ENCODE measurements at places on chromosomes 2 and 18. TPM values are rescaled to one million over a fixed set of nuclear protein-coding genes. Genes with fewer than 3 reads are reported as not detected.

DNA sequence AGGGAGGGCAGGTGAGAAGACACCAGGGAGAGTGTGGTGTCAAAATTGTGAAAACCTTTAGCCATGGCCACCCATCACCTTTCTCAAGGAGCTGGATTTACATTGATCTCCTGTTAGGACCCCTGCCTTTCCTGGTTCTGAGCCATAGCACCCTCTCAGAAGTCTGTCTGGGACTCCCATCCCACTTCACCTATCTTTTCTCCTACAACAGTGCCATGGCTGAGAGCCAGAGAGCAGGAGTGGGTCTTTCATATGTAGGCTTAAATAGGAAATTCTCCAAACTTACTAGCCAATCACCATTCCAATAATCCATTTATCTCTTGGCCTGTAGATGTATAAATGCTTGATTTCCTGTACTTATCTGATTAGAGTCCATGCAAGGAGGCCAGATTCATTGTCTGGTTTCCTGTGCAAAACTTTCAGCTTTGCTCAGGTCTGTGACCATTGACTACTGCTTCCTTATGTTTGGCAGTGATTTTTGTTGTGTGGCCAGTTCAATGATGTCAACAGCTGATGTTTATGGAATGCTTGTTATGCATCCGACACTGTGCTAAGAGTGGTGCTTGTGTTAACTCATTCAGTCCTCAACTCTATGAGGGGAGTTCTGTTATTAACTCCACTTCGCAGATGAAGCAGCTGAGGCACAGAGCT, 57.6 kb upstream of the IGFBP5 start:
- peak; percentile 52 for DNase-seq

GRCh38 chr2:53787614-53788289, 908 bp downstream of the ERLEC1 start:
- DNase-seq, result peak; percentile 13

TNS1 gene
- 16.7 TPM for polyA plus RNA-seq

IL36RN gene
- polyA plus RNA-seq, result not detected

DNA sequence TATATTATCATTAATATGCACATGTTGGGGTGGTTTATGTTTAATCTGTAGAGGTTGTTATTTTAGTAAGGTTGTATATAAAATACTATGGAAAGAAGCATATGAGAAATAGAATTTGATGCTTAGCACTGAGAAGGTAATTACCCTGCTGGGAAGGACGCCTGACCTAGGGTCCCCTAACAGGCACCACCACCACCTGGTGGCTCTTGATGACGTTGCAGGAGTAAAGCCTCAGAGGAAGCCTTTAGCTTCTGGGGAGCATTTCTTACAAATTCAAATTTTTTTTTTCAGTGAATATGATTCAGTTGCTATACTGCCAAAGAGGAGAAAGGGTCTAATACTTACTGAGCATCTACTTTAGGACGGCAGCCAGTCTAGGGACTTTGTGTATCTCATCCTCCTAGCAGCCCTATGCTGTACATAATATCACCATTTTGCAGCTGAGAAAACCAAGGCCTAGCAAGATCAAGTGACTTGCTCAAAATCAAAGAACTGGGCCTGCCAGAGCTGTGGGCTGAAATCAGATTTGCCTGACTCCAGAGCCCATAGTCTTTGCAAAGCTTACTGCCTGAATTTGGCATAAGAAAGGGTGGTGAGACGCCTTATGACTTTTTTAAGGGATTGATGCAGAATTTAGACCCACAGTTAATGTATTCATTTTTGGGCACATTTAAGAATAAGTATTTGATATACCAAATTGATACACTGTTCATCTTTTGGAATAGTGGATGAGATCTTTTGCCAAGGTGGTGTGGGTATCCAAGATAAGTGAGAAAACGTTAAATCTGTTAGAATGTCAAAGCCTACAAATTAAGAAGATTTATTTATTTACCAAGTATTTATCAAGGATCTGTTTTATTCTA, 78.8 kb upstream of the GAREM1 start:
- peak; percentile 68 for DNase-seq

COLEC11 gene
- polyA plus RNA-seq, result 5.1 TPM

- DNase-seq, result no peak
Measured at GRCh38 chr18:34697233-34697632, 12.9 kb upstream of the DTNA start.

DNA sequence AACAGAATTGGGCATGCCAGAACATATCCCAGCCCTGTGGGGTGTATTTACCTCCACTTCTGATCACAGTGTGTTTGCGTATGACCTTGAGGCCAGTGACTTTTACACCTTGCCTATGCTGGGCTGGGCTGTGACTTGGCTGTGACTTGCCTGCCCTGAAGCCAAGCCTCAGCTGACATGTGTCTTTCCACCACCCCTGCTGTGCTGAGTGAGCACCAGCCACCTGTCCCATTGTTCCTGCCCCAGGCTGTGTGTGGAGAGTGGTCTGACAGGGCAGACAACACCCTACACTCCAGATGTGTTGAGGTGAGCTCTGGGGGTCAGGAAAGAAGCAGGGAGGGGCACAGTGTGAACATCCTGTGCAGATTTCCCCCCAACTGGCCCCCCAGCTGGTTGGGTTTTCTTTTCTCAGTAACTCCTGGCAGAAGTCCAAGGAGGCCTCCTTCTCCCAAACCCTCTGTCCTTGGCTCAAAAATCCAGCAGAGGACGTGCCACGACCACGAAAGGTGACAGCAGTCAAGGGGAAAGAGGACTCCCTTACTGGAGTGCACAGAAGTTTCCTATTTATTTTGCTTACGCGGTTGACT, 5.1 kb upstream of the STEAP3 start:
- DNase-seq, result peak; percentile 63

GRCh38 chr2:197993830-197994229, 189.4 kb downstream of the PLCL1 start:
- peak; percentile 16 for DNase-seq

IL36B gene
- not detected for polyA plus RNA-seq

GPR17 gene
- polyA plus RNA-seq, result 0.09 TPM

C2orf15 gene
- 5.9 TPM for polyA plus RNA-seq
